ENCODE measurements at places on chromosomes 16 and 17.
A peak's percentile ranks its signal among the peaks of the same experiment; 100 is the strongest.

- DNase-seq: no peak
Measured at GRCh38 chr16:54325616-54326265, 39.2 kb upstream of the IRX3 start.

DNA sequence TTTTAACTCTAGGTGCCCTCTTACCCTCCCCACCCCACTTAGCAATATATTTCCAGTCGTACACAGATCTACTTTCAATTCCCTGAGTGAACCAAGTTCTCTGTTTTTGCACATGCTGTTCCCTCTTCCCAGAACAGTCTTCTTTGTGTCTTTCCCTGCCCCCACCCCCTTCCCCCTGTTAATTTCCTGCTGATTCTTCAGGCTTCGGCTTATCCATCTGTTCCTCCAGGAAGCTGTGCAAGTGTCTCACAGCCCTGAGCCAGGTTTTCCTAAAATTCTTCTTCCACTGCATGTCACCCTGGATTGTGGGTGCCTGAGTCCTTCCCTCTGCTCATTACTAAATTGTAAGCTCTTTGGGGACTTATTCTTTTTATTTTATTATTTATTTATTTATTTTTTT, 12.4 kb upstream of the SPOP start:
- DNase-seq: no peak

DNA sequence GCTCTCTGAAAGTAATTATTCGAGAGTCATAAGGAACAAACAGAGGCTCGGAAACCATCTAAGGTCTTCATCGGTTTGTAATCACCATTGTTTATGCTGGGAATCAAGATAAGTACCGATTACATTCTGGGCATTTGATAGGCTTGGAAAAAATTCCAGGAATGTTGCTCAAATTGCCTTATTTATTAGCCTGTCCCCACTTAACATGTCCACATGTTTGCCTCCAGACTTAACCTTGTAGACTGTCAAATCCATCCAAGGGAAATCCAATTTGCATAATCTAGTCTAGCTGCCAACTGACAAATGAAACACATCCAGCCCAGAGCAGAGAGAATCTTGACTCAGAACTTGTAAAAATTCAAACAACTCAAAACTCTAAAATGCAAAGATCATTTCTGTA, 51.3 kb upstream of the TMC5 start:
- no peak for DNase-seq

GRCh38 chr17:74598346-74599022, 6.4 kb upstream of the CD300LD start:
- DNase-seq: no peak

- no peak for DNase-seq
Measured at GRCh38 chr17:34360601-34361270, 2.3 kb downstream of the CCL1 start.

DNA sequence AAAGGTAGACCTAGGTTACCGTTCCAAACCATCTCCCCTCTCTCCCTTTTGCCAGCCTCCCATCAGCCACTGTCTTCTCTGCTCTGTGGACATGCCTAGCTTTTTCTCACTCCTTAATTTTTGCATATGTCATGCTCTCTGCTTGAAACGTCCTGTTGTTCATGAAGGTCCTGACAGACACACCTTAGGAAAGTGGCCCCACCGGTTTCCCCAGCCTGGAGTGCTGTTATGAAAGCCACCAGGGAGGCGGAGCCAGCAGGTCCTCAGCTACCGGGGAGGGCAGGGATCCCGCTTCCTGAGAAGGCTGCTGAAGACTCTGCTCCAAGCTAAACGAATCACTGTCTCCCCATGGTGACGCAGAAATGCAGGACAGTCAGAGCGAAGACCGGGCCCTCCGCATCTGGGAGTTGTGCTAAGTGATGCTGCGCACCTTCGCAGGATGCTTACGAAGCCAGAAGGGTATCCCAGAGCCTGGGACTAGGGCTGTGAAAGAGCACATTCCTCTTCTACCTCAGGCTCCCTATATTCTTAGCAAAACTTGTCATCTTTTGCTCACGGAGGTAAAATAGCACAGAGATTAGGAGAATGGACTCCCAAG, 2.3 kb upstream of the SLC16A11 start:
- no peak for DNase-seq

- DNase-seq: no peak
Measured at GRCh38 chr17:4536742-4537411, 18.3 kb downstream of the MYBBP1A start.

- DNase-seq: no peak
Measured at GRCh38 chr17:72588561-72588960, 467.7 kb downstream of the SOX9 start.

DNA sequence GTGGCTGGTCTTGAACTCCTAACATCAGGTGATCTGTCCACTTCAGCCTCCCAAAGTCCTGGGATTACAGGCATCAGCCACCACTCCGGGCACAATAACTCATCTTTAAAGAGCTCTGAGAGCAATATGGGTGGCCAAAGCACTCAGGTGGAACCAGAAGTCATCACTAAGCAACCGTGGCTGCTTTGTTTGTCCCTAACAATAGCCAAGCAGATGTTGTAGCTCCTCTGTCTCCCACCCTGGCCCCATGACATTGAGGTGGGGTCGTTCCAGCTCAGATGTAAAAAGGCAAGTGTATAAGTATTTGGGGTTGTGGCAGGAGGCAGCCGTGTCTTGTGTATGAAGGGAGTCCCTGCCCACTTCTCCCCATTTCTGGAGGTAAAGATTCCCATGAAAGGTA, 3.7 kb upstream of the SCIMP start:
- no peak for DNase-seq

DNA sequence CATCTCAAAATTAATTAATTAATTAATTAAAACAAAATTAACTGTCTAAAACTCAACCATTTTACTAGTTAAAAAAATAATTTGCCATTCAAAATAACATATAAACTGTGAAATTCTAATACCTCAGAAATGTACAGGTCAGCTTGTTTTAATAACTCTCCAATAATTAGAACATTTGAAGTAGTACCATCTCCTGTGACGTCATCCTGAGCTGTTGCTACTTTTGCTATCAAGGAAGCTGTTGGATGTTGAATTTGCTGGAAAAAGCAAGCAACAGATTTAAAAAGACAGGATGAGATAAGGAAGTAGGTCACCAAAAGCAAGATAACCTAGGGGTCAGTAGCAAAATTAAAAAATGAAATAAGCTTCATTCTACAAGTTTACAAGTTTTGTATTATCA, 2.8 kb downstream of the CCT6B start:
- DNase-seq: no peak

- DNase-seq: no peak
Measured at GRCh38 chr17:29475891-29476290, 85.7 kb downstream of the TAOK1 start.

- peak; percentile 69 for DNase-seq
Measured at GRCh38 chr16:1194665-1195392, 30.2 kb downstream of the TPSG1 start.

DNA sequence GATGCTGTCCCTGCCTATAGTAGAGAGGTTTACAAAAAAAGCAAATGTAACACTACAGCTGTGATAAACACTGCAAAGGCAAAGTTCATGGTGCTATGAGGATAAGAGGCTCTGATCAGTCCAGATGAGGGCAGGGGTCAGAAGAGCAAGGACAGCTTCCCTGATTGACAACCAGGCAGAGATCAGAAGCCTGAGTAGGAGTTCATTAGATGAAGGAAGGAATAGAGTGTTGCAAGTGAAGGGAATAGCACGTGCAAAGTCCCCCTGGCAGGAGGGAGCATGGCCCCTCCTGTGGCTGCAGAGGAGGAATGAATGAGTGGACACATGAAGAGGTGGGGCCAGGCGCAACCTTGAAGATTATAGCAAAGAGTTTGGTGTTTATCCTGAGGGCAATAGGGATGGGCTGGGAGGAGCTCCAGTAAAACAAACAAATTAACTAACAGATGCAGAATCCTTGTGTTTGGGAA, 208.4 kb upstream of the IRX5 start:
- no peak for DNase-seq

DNA sequence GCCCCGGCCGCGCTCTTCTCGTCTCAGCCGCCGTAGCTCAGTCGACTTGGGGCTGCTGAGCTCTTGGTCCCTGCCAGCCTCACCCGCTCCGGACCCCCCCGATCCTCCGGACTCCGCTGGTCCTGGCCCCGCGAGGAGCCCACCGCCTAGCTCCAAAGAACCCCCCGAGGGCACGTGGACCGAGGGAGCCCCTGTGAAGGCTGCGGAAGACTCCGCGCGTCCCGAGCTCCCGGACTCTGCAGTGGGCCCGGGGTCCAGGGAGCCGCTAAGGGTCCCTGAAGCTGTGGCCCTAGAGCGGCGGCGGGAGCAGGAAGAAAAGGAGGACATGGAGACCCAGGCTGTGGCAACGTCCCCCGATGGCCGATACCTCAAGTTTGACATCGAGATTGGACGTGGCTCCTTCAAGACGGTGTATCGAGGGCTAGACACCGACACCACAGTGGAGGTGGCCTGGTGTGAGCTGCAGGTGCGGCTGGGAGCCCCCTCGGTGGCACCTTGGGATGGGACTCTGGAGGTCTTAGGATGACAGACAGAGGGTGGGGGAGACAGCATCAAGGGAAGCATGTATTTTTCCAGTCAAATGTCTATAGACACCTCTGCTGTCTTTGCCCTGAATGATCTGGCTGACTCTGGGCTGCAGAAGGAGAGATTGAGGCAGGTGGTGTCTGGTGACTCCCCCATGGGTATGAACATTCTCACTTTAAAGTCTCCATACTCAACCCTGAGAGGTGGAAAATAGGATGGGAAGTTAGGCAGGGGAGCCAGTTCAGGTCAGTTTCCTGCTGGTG, 635 bp downstream of the WNK4 start:
- DNase-seq: peak; percentile 42

GRCh38 chr17:71790791-71791190, 330.0 kb upstream of the SOX9 start:
- DNase-seq: no peak

DNA sequence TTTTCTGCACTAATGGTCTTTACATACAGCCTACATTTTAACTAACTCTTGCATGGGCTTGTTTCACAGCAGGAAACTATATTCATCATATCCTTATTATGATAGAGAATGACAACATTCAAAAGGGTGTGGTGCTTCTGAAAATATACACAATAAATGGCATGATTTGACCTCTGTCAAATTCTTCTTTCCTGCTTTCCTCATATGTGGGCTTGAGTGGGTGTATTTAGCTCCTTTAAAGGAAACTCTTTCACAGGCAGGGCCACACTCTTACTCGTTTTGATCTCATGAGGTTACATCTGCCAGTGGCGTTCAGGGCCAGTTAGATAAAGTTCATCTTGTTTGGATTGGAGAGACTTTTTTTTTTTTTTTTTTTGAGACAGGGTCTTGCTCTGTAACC, 6.1 kb downstream of the SLC35G3 start:
- no peak for DNase-seq

DNA sequence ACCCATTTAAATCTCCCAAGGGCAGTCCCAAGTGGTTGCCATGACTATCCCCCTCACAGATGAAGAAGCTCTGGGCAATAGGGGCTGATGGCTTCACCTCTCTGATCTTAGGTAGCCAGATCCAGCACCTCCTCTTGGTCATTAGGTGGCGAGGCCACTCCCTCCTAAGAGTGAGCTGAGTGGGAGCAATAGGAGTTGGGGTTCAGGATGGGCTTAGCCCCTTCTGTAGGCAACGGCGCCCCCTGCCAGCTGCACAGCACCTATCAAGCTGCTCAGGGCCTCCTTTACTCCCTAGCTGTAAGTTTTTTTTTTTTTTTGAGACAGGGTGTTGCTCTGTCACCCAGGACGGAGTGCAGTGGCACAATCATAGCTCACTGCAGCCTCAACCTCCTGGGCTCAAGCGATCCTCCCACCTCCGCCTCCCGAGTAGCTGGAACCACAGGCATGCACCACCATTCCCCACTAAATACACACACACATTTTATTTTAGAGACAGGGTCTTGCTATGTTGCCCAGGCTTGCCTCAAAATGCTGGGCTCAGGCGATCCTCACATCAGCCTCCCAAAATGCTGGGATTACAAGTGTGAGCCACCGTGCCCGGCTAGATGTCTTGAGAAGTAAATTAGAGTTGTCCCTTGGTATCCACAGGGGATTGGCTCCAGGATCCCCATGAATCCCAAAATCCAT, 3.5 kb upstream of the RRAD start:
- DNase-seq: no peak

DNA sequence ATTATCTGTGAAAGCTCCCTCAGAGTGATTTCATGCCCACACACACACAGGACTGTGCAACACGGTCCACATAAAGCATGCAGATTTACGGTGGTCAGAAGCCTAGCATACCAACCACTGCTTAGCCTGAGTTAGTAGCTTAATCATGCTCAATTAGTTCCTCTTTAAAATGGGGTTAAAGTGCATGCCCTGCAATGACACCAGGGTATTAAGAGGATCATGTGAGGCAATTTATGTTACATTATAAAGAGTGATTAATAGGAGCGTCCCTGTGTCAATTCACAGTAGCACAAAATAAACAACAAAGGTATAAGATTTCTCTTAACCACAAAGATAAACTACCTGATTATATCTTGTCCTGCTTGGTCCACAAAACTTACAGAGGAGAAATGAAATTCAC, 39.8 kb downstream of the C17orf67 start:
- no peak for DNase-seq

DNA sequence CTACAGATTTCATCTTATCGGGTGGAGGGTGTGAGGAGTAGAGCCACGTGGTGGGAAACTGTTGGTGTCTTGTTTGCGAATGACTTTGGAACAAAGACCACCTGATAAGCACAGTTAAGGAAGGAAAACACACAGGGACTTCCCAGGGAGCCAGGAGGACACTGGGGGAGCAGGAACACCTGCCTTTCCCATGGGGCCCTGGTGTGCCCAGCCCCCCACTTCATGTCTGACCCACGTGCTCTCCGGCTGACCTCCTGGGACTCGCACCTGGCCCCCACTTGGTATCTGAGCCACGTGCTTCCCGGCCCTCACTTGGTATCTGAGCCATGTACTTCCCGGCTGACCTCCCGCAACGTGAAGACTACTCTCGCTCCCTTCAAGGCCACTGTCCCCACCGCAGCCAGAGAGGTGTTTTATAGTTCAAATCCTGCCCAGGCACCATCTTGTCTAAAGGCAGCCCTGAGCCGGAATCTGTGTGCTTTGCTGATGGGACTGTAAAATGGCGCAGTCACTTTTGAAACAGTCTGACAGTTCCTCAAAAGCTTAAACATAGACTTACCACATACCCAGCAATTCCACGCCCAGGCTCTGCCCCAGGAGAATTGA, 5.4 kb upstream of the CSNK1D start:
- DNase-seq: no peak

- DNase-seq: no peak
Measured at GRCh38 chr17:29190592-29191207, 10.5 kb upstream of the MYO18A start.

DNA sequence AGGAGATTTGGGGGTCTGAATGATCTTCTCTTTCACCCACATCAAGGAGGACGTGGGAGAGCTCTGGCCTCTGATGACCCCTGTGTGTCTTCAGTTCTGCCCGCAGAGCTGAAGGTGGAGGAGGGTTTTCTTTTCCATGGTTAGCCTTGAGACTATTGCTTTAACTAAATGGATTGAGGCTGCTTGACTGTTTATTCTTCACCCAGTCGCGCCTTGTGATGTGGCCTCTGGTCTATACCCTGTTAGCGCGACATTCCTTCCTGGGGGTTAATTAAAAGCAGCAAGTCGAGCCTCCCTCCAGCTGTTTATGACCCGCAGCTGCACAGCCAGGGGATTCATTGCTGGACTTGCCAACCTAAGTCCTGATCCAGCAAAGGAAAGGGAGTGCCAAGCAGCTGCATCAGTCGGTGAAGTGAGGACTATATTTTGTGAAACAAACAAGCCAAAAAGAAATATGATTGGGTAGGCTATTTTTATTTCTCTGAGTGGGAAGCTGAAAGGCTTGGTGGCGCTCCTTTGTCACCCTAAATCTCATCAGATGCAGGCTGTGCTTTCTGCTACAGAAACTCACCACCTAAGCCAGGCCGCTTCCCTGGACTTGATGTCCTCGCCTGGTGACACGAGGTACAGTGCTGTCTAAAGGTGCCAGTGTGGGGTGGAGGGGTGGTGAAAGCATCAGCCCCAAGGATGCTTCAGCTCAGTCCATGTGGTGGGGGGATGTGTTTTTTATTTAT, 11.0 kb upstream of the SEC14L1 start:
- DNase-seq: no peak

All from AG08396 (cell line).